Stimulated activated CD8-positive, alpha-beta memory T cell treated with anti-CD3 and anti-CD28 coated beads, Interleukin-7, amount 100 ng/mL, for 24 hours (primary cell): ENCODE measurements at places on chromosomes 7 and 10.

- DNase-seq = no peak
Observed at GRCh38 chr7:152504367-152504766, 68.6 kb upstream of the KMT2C start.

DNA sequence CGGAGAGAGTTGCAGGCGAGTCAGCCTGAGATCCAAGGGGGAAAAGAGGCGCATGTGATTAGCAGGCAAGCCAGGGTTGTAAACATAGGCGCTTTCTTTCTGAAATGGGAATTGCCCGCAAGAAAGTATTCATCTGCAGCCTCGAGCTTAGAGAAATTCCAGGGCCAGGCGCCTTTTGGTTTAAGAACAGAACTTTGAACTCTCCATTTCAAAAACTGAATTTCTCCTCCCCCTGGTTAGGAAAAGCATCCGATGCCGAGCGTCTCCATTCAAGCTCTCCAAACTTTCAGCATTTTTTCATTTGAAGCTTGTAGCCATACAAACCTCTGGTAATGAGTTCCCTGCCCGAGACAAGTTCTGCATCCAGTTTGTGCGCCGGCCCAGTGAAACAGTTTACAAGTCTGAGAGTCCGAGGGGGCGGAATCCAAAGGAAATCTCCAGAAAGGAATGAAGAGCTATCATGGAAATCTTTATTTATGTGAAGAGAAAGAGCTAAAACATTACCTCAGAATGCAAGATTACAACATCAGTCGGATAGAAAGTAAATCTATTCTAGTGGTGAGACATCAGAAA, 69.9 kb downstream of the FAM204A start:
- DNase-seq = no peak

DNA sequence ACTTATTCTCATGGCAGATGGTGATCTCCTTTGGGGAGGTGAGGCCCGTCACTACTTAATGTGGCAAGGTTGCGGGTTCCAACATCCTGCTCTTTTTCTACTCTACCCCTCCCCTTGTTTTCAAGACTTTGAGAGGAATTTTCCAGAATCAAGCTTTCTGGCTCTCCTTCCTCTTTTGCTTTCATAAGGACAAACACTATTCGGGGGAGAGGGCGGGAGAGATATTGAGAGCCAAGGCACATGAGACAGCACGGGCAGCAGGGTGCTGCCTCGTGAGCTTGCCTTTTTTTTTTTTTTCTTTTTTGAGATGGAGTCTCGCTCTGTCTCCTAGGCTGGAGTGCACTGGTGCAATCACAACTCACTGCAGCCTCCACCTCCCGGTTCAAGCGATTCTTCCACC, 6.9 kb upstream of the PFKFB3 start:
- no peak for DNase-seq

DNA sequence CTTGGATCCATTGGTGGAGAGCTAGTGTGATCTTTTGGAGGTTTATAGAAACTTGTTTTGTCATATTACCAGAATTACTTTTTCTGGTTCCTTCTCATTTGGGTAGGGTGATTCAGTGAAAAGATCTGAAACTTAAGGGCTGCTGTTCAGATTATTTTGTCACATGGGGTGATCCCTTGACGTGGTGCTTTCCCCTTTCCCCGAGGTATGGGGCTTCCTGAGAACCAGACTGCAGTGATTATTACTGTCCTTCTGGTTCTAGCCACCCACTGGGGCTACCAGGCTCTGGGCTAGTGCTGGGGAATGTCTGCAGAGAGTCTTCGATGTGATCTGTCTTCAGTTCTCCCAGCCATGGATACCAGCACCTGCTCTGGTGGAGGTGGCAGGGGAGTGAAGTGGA, 1030.0 kb downstream of the GRM8 start:
- no peak for DNase-seq

GRCh38 chr10:110903280-110904278, 15.4 kb downstream of the BBIP1 start:
- DNase-seq = no peak

DNA sequence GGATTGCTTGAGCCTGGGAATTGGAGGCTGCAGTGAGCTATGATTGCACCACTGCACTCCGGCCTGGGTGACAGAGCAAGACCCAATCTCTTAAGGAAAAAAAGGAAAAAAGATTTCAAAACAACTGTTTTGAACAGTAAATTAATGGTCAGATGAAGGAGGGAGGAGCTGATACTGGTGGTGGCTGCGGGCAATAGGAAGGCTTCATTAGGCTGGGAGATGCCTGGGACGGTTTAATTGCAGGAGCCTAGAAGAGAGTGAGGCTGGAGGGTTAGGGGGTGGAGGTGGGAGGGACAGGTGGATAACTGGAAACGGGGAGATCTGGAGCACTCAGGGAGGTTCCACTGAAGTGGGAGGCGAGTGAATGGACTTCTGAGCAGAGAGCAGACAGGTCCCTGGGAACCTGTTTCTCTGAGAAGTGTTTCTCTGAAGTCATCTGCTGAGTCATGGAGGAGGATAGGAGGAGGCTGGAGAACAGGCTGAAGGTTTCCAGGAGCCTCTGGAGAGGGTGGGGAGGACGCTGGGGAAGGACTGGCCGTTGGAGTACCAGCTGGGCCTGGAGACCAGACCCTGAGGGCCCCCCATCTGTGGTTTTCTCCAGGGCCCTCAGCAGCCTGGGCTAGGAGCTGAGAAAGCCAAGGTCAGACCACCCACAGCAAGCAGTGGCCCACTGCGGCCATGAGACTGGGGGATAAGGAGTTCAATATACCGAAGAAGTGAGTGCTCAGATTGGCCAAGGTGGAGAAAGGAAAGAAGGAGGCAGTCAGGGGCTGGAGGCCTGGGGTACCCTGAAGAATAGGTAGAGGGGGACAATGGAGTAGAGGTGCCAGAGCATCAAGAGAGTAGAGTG, 14.4 kb upstream of the YWHAG start:
- DNase-seq = no peak
